ENCODE measurements at places on chromosomes 1 and 21. TPM values are rescaled to one million over a fixed set of nuclear protein-coding genes. Genes with fewer than 3 reads are reported as not detected.

The SPRR2G gene
- not detected for total RNA-seq

The PTGFRN gene
- total RNA-seq: 31.2 TPM

The NEXN gene
- total RNA-seq: 26.4 TPM

The TNFSF18 gene
- total RNA-seq: not detected

The YY1AP1 gene
- 69.0 TPM for total RNA-seq

The CLCA4 gene
- total RNA-seq: not detected

GRCh38 chr1:236492378-236492777 lies 31.4 kb upstream of the LGALS8 start:
- no peak for DNase-seq

DNA sequence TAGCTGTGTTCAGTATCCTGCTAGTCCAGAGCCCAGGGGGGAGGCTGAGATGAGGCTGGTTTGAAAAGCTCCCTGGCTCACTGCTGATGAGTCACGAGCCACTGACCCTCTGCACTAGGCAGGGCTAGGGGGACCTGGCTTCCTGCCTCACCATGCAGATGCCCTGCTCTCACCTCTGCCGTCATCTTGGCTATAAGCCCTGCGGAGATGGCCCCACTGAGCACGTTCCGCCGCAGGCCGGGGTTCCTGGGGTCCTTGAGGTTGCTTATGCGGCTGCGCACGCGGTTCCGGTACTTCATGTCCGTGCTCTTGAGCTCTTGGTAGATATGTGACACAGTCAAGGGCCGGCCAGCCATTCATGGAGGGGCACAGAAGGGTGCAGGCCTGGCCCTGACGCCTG lies 24.1 kb upstream of the ZNF436 start:
- no peak for DNase-seq

GRCh38 chr21:30717105-30717504 lies 1.5 kb downstream of the KRTAP21-3 start:
- no peak for DNase-seq

DNA sequence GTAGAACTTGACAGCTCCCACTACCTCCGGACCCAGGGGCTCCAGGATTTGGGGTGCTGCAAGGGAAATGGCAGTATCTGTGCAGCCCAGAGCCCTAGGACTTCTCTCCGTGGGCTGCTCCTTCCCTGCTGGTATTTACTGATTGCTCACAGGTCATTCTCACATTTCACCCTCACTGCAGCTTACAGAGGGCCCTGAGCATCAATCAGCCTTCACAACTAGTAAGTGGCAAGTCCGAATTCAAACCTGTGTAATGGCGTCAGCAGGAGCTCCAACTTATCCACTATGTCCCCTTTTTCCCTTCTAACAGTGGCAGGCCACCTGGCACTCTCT lies 32.4 kb downstream of the PIK3C2B start:
- no peak for DNase-seq

DNA sequence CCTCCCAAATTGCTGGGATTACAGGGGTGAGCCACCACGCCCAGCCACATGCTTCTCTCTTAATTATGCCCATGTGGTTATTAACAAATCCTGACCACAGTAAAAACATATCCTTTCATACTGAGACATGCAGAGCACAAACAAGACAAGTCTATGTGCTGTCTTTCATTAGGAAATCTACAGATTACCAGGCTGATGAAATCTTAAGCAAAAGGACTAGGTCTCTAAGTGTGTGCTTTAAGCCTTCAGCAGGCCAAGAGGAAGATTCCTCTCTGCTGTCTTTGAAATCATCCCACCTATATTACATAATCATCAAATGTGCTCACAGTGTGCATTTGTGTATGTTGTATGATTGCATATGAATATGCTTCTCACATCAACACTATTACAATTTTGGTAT lies 419.3 kb downstream of the KCTD3 start:
- DNase-seq: no peak

- DNase-seq: peak; percentile 66
Observed at GRCh38 chr1:13543451-13544220, 29.8 kb upstream of the LRRC38 start.
